ENCODE measurements at places on chromosomes 4 and X.

GRCh38 chr4:65617416-65617815, 52.9 kb downstream of the EPHA5 start:
- DNase-seq: no peak

DNA sequence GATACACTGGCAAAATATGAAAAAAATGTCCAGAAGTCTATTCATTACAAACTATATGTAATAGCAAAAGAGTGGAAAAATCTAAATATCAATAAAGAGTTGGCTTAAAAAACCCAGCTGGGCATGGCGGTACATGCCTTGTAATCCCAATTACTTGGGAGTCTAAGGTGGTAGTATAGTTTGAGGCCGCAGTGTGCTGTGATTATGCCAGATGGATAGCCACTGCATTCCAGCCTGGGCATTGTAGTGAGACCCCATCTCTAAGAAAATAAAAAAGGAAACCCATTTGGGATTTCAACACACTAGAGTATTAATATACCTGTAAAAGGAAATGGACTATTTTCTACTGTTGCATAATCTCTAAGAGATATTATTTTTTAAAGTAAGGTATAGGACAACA, 45.4 kb downstream of the AFF1 start:
- DNase-seq: no peak

GRCh38 chrX:56802921-56803849, 74.1 kb downstream of the NBDY start:
- peak; percentile 77 for DNase-seq

GRCh38 chr4:75254745-75255144, 259.5 kb downstream of the RCHY1 start:
- no peak for DNase-seq

DNA sequence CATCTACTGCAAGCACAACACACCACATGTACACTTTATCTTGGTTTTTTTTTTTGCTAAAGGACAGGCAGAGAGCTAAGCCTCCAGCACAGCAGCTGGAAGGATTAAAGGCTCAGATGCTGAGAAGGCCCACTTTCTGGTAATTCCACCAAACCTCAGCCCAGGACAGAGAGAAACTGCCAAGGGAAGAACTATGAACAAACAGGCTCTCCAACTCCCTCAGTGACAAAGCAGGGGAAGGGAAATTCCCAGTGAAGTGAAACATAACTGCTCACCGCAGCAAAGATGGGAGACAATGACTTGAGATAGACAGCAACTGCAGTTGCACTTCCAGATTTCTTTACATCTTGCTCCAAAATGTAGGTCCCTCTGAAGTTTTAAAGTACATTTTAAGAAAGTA, 4.8 kb downstream of the PROM1 start:
- DNase-seq: peak; percentile 19

DNA sequence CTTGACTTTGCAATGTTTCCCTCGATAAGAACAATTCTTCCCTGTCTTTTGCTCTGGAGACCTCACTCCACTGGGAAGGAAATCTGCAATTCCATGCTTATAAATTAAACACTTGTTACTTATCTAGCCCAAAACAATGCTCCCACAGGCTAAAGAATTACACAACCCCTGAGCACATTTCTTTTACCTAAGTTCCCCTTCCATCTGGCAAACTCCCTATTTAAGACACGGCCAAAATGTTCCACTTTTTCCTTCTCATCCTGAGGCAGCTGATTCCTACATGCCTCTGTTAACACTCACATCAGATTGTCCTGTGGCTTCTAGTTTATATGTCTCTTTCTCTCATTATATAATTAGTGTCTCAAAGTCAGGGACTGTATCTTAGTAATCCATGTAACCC, 211.7 kb downstream of the COX18 start:
- DNase-seq: no peak

DNA sequence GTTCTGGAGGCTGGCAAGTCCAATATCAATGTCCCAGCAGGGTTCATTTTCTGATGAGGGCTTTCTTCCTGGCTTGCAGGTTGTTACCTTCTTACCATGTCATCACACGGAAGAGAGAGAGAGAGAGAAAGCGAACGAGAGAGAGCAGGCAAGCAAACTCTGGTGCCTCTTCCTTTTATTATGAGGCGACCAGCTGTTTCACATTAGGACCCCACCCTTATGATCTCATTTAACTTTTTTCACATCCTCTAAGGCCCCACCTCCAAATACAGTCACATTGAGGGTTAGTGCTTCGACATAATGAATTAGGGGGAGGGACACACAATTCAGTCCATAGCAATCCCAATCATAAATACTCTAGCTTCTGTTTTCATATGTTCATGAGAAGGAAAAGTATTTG, 10.6 kb upstream of the GPR174 start:
- no peak for DNase-seq

DNA sequence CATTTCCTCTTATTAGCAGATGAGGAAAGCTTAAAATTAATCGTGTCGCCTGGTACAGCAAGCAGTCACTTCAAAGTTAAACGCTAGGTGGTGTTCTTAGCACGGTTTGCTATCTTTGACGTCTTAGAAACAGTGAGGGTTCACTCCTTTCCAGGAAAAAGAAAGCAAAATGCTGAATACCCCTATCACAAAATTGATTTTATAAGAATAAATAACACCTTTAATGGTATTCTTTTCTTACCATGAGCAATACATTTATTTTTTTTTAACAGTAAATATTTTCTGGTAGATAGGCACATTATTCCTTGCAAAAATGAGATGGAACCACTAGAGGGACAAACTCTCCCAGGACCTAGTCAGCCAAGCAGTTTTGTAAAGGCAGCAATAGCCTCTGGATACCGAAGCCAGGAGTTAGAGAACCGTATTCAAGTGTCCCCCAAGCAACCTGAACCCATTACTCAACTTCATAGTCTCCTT, 153.9 kb downstream of the KDR start:
- no peak for DNase-seq

DNA sequence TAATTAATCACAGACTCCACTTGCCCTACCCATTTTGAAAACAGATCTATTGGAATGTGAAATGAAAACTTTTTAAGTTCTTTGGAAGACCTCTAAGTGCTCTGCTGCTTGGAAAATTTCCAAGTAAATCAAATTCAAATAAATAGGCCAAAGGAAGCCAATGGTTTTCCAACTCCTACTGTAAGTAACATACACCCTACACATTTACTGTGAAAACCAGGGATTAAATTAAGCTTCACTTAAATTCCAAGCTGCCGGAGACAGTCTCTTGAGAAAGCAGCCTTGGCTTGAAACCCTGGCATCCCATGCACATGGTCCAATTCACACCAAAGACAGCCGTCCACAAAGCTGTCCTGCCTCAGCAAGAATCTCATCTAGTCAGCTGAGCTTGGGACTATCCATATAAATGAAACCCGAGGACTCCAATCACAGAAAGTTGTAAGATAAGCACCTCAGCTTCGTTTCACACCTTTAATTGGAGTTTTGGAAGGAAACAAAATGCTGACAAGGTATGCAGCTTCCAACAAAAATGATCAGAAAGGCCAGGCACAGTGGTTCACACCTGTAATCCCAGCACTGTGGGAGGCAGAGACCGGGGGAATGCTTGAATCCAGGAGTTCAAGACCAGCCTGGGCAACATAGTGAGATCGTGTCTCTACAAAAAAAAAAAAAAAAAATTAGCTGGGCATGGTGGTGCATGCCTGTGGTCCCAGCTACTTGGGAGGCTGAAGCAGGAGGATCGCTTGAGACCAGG, 88.6 kb downstream of the APBB2 start:
- no peak for DNase-seq

GRCh38 chr4:120071192-120071795, 4.6 kb upstream of the MAD2L1 start:
- no peak for DNase-seq

DNA sequence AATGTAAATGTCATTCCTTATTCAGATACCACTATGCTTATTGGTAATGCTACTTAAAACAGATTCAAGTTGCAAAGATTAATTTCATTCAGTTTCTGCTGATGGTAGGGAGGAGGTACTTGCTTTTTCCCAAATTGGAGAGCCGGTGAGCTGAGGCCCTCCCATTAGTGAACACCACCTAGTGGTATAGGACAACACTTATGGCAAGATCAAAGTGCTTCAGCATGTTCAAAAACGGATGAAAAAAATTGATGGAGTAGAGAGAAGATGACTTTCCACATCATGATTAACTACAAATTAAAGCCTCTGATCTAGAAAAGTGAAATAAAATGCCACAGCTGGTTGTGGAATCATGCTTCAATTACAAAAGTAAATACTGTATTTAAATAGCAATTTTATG, 112.9 kb downstream of the MBNL3 start:
- no peak for DNase-seq

GRCh38 chr4:184448821-184449220, 25.5 kb downstream of the IRF2 start:
- no peak for DNase-seq

GRCh38 chrX:40167850-40168479, 70.2 kb upstream of the BCOR start:
- DNase-seq: no peak

GRCh38 chr4:149140841-149141240, 674.8 kb downstream of the IQCM start:
- no peak for DNase-seq

- DNase-seq: peak; percentile 17
These were observed 60.0 kb downstream of the ATP8A1 start for GRCh38 chr4:42596918-42597317.

DNA sequence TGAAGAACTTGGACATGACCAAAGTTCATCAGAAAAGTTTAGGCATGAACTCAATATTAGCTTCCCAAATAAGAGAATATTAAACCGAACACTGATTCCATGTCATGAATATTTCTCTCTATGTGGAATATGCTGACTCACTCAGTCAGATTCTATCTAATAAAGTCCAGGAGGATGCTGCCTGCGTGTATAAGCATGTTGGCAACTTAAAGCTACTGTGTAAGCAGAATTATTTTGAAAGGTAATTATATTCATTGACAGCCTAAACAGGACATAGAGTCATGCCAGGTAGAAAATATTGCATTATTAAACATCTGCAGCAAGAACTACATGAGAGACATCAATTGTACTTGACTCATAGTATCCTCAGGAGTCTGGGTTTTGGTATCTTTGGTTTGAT, 367.9 kb upstream of the SPOCK3 start:
- no peak for DNase-seq

- DNase-seq: no peak
These were observed 152.2 kb downstream of the MGST2 start for GRCh38 chr4:139817657-139818452.
